ENCODE measurements at places on chromosomes 1 and 21.

- no peak for DNase-seq
Measured at GRCh38 chr1:154729577-154729976, 121.6 kb upstream of the ADAR start.

DNA sequence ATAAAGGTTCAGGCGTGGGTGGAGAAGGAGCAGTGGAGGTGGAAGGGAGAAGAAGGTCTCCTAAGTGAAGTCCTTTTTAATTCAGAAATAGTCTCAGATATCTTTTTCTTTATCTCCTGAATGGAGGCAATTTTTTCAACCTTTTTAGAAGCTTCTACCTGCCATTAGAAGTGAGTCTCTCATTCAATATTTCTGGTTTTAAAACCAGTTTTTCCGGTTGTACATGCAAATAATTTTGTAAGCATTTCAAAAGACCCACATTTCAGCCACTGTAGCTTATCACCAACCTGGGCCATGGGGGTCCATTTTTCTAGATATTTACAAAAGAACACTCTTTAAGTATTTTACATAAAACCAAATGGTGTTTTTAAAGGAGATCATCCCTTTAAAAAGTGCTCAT lies 1280.2 kb downstream of the NCAM2 start:
- no peak for DNase-seq

GRCh38 chr1:161258439-161259344 lies at the start of gene PCP4L1:
Gene PCP4L1, plus strand, starts transcription at chr1:161258745. Its CDS starts 230 bp downstream, at chr1:161258975.
- DNase-seq: no peak

GRCh38 chr1:121517586-121518230 lies 332.9 kb downstream of the SRGAP2C start:
- DNase-seq: no peak

DNA sequence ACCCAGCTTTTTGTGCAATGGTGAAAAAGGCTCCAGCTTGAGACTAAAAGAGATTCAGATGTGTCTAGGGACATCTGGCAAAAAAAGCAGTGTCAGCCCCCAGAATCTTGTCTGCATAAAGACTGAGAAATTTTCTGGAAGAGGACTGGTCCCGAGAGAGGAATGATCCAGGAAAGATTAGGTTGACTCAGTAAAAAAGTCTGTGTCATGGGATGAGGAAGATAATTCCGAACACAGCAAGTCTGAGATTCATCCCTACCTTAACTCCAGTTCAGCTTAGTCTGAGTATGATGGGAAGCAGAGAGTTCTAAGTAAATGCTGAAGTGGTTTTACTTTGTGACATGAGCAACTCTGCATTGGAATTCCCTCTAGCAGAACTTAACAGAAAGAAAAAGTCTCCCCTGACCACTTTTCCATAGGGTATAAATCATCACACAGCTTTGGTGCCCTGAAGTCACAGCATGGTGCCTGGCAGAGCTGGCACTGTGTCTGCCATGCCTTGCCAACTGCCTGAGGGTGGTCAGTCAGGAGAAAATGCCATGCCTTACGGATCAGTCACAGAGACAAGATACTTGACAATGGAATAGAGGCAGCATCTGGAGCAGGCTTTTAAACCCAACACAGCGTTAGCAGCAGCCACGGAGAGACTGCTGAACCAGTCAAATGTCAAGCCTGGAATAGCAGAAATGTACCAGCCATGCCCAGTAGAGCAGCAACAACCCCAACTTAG lies 153.4 kb downstream of the ZC3H11B start:
- no peak for DNase-seq

DNA sequence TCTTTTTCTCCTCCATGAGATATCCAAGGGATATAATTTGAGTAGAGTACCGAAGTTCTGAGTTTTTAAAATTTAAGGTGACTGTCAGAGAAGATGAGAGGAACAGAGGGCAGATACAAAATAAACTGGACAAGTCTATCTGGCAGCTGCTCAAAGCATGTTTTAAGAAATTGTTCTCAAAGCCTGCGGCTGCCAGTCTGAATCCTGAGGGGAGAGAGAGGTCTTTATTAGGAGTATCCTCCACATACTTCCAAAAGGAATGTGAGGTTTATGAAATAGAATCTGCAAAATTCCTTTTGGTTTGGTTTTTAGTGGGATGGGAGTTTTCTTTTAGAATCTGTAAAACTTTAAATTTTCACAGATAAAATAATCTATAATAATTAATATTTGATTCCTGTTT lies 41.3 kb downstream of the TTC13 start:
- DNase-seq: no peak

- DNase-seq: no peak
Measured at GRCh38 chr1:239952348-239953308, 139.1 kb upstream of the FMN2 start.

DNA sequence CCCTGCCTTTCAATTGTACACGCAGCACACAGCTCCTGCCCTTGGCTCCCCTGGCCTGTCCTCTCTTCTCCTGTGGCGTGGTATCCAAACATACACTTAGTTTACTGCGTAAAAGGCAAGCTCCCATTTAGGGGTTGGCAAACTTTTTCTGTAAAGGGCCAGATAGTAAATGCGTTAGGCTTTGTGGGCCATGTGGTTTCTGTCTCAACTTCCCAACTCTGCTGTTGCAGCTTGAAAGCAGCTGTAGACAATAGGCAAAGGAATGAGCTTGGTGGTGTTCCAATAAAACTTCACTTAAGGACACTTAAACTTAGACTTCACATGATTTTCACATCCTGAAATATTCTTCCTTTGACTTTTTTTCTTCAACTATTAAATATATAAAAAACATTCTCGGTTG lies 63.3 kb downstream of the RHOU start:
- no peak for DNase-seq

GRCh38 chr21:45870851-45871615 lies 110.5 kb upstream of the COL6A1 start:
- no peak for DNase-seq

DNA sequence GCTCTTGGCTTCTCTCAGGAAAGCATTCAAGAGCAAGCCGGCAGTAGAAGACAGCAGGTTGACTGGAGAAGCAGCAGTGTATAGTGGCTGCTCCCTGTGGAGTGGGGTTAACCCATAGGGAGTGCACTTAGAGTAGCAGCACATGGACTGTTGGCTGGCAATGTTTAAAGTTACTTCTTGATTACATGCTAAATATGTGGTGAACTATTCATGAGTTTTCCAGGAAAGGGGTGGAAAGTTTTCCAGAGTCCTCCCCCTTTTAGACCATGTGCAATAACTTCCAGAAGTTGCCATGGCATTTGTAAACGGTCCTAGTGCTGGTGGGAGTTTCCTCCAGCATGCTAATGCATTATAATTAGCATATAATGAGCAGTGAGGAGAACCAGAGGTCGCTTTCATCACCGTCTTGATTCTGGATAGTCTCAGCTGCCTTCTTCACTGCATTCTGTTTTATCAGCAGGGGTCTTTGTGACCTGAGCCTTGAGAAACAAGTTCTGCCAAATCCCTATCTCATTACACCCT lies 131.8 kb downstream of the CCDC185 start:
- DNase-seq: no peak

DNA sequence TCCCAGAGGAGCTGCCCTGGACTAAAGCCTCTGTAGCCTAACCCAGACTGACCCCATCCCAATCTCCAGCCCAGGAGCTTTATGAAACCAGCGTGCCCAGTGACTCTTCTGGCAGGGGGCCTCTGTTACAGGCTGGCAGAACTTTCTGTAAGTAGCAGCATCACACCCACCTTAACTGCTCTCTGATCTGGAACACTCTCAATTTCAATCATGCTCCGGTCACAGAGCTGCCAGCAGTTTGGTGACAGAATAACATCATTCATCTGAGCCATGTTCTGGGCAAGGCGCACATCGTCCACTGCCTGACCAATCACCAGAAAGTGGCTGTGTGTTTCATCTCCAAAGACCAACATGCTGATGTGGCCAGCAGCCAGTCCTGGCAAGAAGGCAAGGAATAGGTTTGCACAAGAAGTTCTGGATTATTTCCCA lies 14.7 kb downstream of the ADCY10 start:
- no peak for DNase-seq

DNA sequence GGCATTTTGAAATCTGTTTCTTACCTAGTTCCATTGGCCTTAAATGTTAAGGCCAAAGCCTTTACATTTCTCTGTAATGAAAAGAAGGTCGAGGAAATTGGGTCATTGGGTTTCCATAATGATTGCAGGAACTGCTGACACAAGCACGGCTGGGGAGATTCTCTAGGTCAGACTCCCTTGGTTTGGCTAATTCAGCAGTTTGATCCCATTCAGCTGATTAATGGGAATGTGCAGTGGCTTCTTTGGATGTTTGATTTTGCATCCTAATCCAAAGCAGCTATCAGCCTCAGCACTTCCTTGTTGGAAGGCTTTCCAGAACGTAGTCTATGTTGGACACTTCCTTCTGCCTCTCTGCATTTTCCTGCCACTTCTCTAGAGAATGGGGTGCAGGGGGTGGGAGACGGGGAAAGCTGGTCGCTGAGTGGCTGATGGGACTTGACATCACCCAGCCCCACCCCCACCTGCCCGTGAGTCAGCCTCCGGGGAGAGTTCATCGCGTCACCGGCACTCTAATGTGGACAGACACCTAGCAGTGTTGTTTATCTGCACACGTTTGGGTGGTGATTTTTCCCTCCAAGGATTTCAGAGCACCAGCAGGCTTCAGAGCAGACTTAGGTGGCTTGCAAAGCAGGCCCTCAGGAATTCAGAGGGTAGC lies 5.4 kb downstream of the PSEN2 start:
- DNase-seq: no peak

GRCh38 chr1:178335426-178335825 lies 161.3 kb downstream of the CLEC20A start:
- no peak for DNase-seq

- DNase-seq: no peak
Measured at GRCh38 chr21:44331650-44332307, 7.4 kb downstream of the CFAP410 start.

DNA sequence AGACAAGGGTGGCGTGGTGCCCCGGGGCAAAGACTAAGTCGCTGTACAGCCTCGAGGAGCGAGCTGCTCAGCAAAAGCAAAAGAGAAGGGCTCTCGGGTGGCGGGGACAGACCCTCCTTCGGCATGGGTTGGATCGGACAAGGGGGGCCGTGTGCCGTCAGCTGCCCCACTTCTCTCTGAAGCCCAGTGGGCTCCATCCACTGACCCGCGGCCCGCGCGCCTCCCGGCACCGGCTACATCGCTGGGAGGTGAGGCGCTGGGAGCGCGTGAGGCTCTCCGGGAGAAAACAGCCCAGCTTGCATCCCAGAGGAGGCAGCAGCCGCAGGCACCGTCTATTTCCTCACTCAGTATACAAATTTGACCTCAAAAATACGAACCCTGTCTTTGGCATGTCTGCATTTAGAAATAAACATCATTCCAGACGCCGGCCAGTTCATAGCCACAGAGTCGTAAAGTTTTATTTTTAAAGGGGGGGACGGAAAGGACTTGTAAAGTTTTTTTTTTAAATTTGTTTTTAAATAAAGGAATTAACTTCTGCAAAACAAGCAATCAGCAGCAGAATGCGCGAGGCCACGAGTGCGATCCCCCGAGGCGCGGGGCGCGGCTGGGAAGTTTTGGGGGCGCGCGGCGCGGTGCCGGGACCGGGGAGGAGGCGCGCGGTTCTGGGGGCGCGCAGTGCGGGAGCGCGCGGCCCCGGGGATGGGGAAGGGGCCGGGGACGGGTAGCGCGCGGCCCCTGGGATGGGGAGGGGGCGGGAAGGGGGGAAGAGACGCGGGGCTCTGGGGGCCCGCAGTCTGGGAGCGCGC lies 689 bp upstream of the GPR137B start:
- no peak for DNase-seq

- no peak for DNase-seq
Measured at GRCh38 chr1:180939073-180939710, 26.5 kb downstream of the KIAA1614 start.

DNA sequence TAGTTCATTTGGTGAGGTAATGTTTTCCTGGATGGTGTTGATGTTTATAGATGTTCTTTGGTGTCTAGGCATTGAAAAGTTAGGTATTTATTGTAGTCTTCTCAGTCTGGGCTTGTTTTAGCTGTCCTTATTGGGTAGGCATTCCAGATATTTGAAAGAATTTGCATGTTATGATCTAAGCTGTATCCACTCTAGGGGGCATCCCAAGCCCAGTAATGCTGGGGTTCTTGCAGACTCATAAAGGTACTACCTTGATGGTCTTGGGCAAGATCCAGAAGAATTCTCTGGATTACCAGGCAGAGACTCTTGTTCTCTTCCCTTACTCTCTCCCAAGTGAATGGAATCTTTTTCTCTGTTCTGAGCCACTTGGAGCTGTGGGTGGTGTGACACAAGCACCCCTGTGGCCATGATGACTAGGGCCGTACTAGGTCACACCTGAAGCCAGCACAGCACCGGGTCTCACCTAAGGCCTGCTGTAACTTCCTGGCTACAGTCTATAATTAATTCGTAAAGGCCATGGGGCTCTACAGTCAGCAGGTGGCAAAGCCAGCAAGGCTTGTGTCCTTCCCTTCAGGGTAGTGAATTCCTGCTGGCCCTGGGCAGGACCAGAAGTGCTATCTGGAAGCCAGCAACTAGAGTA lies 74.8 kb upstream of the PDE4B start:
- DNase-seq: no peak

GRCh38 chr1:46081206-46081605 lies 51.2 kb downstream of the PIK3R3 start:
- DNase-seq: no peak

- DNase-seq: peak; percentile 70
Measured at GRCh38 chr1:26417111-26417759, 6.6 kb downstream of the LIN28A start.

GRCh38 chr1:2165646-2166045 lies 28.9 kb downstream of the FAAP20 start:
- no peak for DNase-seq

- DNase-seq: no peak
Measured at GRCh38 chr1:74199504-74199903, 1.5 kb downstream of the FPGT start.

- DNase-seq: no peak
Measured at GRCh38 chr1:2788506-2789163, 12.9 kb downstream of the TTC34 start.

GRCh38 chr1:193069748-193070385 lies 10.5 kb downstream of the RO60 start:
- no peak for DNase-seq

DNA sequence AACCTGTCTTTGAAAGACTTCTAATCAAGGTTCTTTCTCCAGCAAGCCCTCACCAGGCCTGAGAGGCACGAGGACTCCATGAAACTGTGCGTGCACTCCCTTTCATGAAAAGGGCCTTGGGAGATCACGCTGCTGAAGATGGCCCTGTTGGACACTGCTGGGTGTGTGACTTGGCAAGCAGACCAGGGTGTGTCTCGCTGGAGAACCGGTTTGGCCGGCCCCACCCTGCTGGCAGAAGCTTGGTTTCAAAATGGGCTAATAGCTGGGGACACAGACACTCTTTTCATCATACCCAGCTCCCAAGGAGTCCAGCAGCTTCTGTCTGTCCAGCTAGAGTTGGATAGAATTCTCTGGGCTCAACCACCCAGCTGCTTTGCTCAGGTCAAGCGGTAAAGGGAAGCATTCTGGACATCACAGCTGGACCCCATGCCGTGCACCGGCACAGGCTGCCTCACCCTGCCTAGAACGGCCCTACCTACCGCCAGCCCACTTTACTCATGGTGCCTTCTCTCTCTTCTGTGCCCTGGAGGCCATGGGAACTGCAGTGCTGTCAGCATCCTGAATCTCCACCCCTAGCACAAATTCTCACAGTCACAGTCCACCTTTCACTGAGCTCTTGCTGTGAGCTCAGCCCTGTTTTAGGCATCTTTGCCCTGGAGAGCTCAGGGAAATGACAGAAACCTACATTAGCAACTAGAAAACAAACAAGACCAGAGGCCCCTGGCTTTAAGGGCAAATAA lies 24.6 kb downstream of the PKP1 start:
- no peak for DNase-seq

Measured in stimulated activated CD8-positive, alpha-beta memory T cell treated with anti-CD3 and anti-CD28 coated beads, Interleukin-7, amount 100 ng/mL, for 4 hours (primary cell).